ENCODE measurements at places on chromosomes 11 and 22.

DNA sequence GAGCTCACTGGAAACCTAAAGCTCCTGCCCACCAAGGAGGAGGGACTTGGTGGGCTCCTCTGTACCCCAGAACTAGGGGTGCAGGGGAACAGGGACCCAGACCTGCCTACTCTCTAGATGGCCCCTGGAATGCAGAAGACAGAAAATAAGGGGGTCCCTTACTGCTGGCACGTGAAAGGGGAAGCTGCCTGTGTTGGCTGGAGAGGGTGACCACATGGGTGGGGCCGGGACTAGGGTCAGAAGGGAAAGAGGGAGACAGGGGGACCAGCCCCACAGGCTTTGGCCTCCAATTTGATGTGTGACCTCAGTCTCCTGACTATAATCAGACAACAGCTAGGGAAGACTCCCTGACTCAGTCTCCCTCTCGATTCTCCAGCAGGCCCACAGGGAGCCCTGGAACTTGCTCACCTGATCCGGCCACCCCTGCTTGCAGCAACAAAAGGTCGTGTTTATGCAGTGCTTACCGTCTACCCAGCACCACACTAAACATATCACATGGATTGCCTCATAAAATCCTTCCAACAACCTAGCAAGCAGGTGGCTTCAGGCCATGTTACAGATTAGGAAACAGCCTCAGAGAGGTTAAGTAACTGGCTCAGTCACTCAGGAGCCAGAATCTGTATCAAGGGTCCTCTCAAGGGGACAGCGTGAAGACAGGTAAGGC lies 10.2 kb downstream of the ARAP1 start:
- DNase-seq: no peak

DNA sequence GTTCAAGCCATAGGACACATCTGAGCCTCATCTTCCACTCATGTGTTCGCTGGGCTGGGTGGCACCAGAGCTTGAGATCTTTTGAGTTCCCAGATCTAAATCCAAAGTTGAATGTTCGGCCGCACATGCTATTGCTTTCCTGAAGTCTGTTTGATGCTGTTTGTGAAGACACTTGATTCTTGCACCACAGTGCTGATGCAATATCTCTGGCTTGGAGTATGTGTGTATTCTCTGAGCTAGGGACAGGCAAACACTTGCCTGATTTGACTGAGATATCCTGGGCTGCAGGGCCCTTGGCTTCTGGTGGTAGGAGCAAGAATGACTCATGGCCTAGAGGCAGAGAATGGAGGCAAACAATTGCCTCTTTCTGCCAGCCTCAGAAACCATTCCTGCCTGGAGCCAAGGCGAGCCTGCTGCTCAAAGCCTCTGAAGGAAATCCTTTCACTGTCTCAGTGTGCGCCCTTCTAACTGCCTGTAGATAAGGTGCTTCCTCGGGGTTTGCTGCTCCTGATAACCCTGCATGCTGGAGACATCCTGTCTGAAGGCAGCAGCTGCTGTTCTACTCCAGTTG lies 73.0 kb downstream of the CYB5R2 start:
- DNase-seq: no peak

DNA sequence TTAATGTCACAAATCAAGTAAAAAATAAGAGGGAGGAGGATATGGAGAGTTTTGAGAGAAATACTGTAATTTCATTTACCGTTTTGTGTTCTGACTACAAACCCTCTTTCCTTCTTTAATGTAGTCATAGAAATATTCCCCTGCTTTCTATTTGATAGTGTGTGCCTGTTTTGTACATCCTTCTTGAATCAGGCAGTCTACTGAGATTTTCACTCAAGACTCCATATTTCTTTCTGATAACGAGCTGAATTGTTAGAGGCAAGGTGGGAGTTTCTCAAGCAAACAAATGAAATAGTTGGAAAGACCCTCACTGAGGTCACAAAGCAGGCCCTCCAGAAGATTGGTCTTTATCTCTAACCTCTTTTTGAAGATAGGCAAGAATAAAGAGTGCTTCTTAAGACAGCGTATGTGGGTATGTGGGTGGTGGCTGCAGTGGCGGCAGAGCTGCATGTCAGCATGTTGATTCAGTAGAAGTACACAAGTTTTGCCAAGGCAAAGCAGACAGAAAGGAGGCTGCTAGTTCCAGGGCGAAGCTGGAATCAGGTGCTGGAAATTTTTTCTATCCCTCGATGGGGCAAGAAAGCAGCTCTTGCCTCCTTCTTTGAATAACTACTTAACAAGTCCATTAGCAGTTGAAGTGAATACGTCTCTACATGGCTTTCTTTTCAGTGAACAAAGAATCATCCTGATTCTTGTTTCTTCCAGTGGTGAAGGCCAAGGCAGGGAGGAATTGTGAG lies 164.2 kb downstream of the FAM76B start:
- DNase-seq: no peak

- DNase-seq: no peak
Measured at GRCh38 chr22:33811208-33811607, 109.1 kb downstream of the LARGE1 start.

DNA sequence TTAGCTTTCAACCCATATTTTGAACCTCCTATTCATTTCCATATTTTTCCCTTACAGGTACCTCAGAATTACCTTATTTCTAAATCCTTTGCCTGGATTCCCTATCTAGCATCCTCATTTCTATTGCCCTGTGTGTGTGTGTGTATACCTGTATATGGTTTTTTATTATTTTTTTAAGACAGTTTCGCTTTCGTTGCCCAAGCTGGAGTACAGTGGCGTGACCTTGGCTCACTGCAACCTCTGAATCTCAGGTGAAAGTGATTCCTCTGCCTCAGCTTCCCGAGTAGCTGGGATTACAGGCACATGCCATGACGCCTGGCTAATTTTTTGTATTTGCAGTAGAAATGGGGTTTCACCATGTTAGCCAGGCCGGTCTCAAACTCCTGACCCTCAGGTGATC lies 12.6 kb downstream of the HIPK3 start:
- no peak for DNase-seq

DNA sequence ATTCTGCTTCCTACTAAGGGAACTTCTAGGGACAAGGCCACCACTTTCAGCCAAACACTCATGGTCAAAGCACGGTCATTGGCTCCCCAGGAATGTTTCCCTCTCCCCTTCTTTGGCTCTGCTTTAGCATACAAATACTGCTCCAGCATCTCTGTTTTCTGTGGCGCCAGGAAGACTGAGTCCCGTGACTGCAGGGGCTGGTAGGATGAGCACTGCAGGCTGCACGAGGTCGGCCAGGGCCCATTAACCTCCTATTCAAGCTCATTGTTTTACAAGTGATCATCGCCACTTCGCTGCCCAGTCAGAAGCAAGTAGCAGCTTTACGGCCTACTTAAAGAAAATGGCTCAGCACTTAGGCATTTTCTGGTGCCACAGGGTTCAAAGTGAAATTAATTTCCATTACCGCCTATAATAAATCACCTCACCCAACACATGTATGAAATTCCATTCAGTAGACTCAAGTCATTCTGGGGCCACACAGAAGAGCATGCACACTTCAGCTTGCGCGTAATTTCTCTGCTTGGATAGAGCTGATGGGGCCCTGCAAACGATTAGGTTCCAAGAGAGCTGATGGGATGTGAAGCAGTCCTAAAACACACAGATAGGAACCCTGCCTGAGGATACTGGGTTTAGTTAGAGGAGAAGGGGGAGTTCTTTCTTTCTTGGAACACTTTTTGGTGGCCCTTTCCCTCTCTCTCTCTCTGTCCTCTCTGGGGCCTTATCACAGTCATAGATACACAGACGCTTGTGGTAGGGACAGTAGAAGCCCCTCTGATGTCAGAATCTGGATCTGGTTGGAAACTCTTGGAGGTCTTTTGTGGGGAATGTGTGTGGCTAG lies 173.7 kb downstream of the KIF18A start:
- no peak for DNase-seq

DNA sequence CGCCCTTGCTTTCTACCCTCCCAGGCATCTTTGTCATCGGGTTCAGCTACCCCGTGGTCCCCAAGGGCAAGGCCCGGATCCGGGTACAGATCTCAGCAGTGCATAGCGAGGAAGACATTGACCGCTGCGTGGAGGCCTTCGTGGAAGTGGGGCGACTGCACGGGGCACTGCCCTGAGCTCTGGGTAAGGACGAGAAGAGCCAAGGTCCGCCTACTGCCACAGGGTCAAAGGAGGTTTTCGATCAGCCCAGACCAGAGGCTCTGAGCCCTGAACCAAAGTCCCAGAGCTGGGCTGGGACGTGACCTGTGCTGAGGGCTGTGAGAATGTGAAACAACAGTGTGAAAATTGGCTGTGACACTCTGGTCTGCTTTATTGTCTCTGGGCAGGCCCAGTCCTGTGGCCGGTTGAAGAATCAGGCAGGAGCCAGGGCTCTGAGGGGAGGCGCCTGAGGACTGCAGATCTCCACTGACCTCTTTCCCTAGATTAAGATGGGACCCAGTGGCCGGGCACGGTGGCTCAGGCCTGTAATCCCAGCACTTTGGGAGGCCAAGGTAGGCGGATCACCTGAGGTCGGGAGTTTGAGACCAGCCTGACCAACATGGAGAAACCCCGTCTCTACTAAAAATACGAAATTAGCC lies 6.5 kb upstream of the GALR3 start:
- no peak for DNase-seq

- no peak for DNase-seq
Measured at GRCh38 chr11:30125456-30125855, 105.4 kb upstream of the FSHB start.

DNA sequence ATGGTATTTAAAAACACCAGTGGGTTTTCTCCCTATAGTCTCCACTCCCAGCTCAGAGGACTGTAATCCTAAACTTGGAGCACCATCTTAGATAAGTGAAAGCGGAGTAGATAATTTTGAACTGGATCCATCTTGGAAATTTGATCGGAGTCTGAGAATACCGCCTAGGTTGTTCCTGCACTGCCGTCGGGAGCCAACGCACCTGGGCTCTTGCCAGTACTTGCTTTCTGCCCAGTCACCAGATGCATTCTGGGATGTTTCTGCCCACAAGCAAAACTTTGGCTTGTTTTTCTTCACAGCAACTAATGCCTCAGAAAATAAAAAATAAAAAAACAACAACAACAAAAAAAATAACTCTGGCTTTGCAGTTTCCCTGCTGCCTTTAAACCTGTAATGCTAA lies 113.0 kb upstream of the MTMR2 start:
- DNase-seq: no peak

- DNase-seq: no peak
Measured at GRCh38 chr11:125128450-125128849, 17.0 kb upstream of the TMEM218 start.
